Urinary bladder (tissue), 4 donors: ENCODE measurements at places on chromosomes 5 and 9. TPM values are rescaled to one million over a fixed set of nuclear protein-coding genes. Genes with fewer than 3 reads are reported as not detected.

The ITK gene
- polyA plus RNA-seq: 1.6 TPM

The GLIPR2 gene
- polyA plus RNA-seq: 74.7 TPM

The SV2C gene
- 0.56 TPM for polyA plus RNA-seq

The ADAMTS16 gene
- 0.16 TPM for polyA plus RNA-seq

The CDH12 gene
- 0.05 TPM for polyA plus RNA-seq
